ENCODE measurements at places on chromosomes 2 and 18.

- no peak for DNase-seq
Measured at GRCh38 chr2:158893026-158893425, 75.4 kb upstream of the TANC1 start.

- DNase-seq = no peak
Measured at GRCh38 chr2:134104754-134105153, 149.1 kb upstream of the MGAT5 start.

DNA sequence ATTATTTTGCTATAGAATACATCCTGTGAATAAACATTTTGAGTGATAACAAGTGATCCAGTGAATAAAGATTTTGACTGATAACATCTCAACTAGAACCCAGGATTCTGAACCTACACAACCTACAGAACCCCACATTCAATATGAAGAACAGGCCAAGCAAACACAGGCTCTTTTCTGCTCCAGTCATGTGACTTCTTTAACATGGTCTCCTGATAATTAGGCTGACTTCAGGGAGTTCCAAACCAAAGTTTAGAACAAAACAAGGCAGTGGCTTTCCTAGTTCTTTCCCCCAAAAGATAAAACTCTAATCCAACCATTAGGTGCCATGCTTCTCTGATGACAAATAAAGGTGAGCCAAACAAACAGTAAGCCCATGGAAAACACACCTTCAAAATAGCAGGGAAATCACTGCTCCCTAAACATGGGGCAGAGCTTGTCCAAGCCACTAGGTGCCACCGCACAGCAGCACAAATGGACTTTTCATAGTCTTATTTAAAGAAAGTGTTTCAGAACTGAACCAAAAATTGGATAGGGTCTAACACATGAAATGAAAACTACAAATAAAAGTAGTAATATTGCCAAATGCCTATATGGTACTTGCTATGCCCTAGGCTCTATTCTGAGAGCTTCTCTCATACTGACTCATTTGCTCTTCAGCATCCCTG, 95.3 kb downstream of the EVA1A start:
- DNase-seq = no peak

GRCh38 chr18:41881285-41881684, 73.7 kb upstream of the PIK3C3 start:
- peak; percentile 3 for DNase-seq

DNA sequence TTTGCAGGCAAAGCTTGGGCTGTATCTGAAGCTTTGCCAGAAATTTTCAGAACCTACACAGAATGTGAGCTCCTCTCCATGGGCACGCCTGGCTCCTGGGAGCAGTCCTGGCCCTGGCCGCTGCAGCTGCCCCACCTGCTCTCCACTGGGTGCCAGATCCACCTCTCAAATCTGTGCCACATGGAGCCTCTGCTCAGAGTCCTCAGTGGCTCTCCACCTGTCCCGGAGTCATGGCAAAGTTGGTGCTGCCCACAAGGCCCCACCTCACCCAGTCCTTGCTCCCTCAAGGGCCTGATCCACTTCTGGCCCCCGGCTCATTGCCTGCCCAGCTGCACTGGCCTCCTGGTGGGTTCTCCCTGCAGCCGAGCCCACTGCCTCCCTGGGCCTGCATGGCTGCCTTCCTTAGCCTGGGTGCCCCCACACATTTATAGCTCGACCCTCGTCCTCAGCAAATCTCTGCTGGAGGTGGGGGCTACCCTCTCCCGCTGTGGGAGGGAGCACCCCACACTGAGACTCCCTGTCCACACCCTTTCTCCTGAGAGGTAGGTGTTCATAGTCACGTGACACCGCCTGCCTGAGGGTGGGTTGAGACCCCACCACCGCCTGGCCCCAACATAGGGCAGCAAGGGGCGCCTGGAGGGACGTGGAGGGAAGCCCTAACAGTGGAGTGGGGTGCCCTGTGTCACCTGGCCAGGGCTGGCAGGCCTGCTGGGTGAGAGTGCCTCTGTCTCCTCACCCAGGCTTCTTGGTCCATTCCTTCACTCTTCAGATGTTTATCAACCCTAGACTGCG, 224.1 kb downstream of the SH3RF3 start:
- no peak for DNase-seq

DNA sequence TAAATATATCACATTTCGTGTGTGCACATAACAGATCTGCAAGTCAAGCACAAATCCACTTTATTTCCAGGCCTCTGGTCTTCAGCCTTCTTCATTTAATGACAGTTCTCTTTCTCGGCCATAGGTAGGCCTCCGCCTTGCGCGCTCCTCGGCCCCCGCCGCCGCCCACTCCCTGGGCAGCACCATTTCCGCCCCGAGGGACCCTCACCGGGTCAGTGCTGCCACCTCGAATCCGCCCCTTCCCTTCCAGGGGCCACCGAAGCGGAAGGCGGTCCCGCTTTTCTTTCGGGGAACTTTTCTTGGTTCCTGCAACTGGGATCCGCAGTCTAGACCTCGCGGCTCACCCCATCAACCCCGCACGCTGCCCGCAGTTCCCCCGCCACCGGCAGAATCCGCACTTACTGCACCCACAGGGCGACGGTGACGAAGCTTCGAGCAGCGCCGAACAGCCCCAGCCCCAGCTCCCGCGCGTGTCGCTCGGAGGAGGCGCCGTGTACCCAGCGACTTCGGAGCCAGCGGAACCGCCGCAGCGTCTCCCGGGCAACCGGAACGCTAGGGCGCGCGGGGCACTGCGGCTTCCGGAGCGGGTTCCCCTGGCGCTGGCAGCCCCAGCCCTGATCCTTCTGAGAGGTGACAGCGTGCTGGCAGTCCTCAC, at the start of gene CDKL4:
CDKL4 (minus strand) TSS at position 502 of the 655 bp plus-strand sequence.
- DNase-seq = peak; percentile 46

DNA sequence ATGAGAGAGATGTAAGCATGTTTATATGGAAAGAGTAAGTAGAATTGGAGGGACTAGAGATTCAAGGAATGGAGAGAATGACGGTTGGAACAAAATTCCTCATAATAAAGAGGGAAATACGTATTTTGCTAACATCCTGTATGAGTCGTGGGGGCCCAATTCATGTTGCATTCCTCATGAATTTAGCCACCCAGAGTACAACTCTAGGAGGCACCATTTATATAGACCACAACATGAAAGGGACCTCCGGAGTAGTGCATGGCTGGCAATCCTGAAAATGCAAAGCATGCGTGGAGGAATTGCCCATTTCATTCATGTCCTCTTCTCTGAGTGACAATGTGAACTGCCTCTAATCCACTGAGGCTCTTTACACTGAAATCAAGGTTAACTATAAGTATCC, 168.2 kb downstream of the ZEB2 start:
- no peak for DNase-seq

- no peak for DNase-seq
Measured at GRCh38 chr2:217127744-217128143, 267.9 kb upstream of the TNP1 start.

DNA sequence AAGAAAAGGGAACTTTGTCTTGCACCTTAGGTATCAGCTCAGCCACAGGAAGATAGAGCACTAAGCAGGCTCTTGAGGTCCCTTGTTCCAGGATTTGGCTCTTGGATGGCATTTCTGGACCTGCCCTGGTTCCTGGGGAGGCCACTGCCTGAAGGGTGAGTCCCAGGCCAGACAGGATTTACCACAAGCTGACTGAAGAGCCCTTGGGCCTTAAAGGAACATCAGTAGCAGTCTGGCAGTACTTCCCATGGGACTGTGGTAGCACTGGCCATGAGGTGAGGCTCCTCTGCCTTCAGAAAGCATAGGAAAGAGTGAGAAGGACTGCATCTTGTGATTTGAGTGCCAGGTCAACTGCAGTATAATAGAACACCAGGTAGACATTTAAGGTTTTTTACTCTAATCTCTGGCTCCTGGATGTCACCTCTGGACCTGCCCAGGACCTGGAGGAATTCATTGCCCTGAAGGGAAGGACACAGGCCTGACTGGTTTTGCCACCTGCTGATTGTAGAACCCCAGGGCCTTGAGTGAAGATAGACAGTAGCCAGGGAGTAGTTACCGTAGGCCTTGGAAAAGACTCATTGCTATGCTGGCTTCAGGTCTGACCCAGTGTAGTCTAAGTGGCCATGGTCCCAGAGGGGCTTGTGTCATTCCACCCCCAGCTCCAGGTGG, 154.4 kb upstream of the CREB1 start:
- peak; percentile 71 for DNase-seq

GRCh38 chr2:176554101-176555048, 285.1 kb downstream of the MTX2 start:
- DNase-seq = no peak

- no peak for DNase-seq
Measured at GRCh38 chr18:9974279-9974915, 60.6 kb downstream of the VAPA start.

- no peak for DNase-seq
Measured at GRCh38 chr2:127707890-127708648, 6.8 kb downstream of the SFT2D3 start.

- no peak for DNase-seq
Measured at GRCh38 chr2:31032475-31032874, 105.8 kb downstream of the GALNT14 start.

DNA sequence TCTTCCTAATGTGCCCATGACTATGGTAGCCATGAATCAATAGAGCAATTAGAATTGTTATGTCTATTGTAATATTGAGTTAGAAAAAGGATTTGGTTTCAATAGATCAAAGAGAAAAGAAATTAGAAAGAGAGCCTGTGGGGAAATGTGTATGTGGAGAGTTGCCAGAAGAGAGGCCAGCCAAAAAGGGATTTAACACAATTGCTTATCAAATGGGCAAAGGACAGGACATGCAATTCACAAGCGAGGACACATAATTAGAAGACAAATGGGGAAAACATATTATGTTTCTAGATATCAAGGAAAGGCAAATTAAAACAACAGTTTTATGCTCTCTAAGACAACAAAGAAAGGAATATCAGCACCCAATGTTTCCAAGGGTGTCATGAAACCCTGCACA, 403.2 kb upstream of the KLHL29 start:
- DNase-seq = no peak

GRCh38 chr2:201450954-201451291, 335 bp downstream of the TRAK2 start:
- no peak for DNase-seq

GRCh38 chr18:70377317-70377799, 88.5 kb downstream of the SOCS6 start:
- no peak for DNase-seq

- DNase-seq = no peak
Measured at GRCh38 chr2:1693723-1694122, 50.6 kb downstream of the PXDN start.

DNA sequence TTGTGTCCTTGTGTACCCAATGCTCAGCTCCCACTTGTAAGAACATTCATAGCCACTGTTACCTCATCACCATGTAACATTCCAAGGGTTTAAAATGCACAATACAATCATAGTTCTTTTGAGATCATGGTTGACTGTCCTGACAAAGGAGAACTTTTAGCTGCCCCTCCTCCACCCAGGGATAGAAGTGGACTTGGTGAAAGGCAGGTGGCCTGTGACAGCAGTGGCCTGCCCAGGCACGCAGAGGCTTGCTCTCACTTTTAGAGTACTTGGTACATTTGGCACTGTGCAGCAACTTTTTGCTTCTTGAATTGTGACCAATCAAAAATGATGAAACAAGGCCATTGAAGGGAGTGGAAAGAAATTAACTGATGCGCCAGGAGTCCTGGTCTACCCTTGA, 108.7 kb downstream of the ANKRD44 start:
- DNase-seq = no peak

DNA sequence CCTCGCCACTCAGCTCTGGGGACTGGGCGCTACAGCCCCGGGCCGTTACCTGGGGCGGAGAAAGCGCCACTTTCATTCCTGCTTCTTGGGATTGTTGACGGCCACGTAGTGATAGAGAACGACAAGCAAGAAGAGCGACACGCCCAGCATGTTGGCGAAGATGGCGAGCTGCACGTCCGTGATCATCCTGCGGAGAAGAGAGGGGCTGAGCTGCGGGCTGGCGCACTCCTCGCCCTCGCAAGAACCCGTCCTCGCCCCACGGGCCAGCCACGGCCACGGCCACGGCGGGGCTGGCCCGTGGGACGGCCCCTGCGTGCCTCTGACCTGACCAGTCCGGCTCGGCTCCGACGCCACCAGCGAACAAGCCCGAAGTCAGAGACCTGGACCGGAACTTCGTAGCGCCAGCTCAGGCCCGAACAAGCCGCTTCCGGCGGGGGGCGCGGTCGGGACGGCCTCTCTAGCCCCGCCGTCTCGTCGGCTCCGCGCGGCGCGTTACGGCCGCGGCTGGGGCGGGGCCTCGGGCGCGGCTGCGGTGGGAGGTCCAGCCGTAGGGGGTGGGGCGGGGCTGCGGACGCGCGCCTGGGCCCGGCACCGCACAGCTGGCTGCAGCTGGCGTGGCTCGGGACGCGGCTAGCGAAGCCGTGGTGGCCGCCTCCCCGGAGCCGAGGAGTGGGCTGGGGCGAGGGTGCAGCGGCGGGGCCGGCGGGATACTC, at the start of gene OST4:
OST4 (minus strand) TSS at position 378 of the 713 bp plus-strand sequence.
- DNase-seq = peak; percentile 95

- DNase-seq = peak; percentile 8
Measured at GRCh38 chr18:49362431-49362830, 98.0 kb downstream of the DYM start.
